ENCODE measurements at places on chromosomes 5 and 9. TPM values are rescaled to one million over a fixed set of nuclear protein-coding genes. Genes with fewer than 3 reads are reported as not detected.

The UBTD2 gene
- total RNA-seq: 23.2 TPM

The CEL gene
- 0.66 TPM for total RNA-seq

The LHX6 gene
- not detected for total RNA-seq

The GPR150 gene
- total RNA-seq: 0.66 TPM

The ACOT12 gene
- total RNA-seq: 2.2 TPM

The RANBP3L gene
- total RNA-seq: not detected

The SOX30 gene
- under 0.01 TPM for total RNA-seq

The SLC36A3 gene
- total RNA-seq: not detected

The ANKRD31 gene
- total RNA-seq: under 0.01 TPM

The SLC6A18 gene
- total RNA-seq: not detected

The TNC gene
- total RNA-seq: 85.3 TPM

The CTSV gene
- total RNA-seq: 1.5 TPM

The MEGF9 gene
- total RNA-seq: 12.9 TPM

The ACSL6 gene
- total RNA-seq: not detected

The BARHL1 gene
- not detected for total RNA-seq

The ZNF618 gene
- total RNA-seq: 10.4 TPM

The RORB gene
- 0.87 TPM for total RNA-seq

The NUTM2F gene
- total RNA-seq: not detected

The ENHO gene
- not detected for total RNA-seq

The BAG1 gene
- 13.7 TPM for total RNA-seq

The COL27A1 gene
- total RNA-seq: 3.6 TPM

The PCDHA13 gene
- total RNA-seq: under 0.01 TPM

The RANBP6 gene
- total RNA-seq: 25.0 TPM

The RASEF gene
- total RNA-seq: 0.44 TPM

The HMCN2 gene
- total RNA-seq: under 0.01 TPM

The CCDC183 gene
- total RNA-seq: 0.33 TPM

The SNCAIP gene
- total RNA-seq: 0.66 TPM
